Ovary (tissue), 10 donors: ENCODE measurements at places on chromosomes 7 and 10.

DNA sequence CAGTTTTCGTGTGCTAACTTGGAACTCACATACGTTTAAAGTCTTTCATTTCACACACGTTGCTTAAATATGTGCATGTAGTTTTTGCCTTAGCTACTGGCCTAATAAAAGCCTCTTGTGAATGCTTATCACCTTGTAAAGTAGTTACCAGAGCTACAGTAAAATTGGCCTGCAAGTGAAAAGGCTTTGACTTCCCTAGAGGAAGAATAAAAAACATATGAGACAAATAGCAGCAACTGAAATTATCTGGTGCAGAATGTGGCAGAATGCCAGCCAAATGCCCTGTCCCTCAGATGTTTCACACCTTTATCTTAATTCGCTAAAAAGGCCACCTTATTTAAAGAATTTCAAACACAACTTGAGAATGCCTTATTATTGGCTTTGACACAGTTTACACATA is 28.1 kb upstream of the RPA3 start:
- DNase-seq: no peak

DNA sequence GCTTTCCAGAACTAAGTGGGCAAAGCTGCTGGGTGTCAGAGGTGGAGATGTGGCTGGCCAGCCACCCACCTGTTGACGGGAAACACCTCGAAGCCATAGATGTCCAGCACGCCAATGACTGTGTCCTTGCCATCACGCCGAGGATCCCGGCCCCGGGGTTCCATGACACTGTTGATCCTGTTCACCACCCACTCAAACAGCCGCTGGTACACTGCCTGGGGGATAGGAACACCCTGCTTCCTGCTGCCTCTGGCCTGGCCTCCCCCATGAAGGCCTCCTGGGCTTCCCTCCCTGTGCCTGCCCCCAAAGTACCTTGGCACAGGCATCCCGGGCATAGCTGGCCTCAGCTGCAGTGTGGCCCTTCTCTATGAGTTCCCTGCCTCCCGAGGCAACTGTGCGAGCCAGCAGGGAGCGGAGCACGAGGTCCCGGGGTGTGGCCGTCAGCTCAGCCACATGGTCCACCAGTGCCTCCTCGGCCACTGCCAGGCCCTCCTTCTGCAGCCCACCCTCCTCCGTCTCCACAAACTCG is 8.2 kb downstream of the MYO1G start:
- no peak for DNase-seq

GRCh38 chr7:14717816-14718215 is 184.7 kb downstream of the DGKB start:
- no peak for DNase-seq

GRCh38 chr10:10684972-10685371 is 332.7 kb upstream of the CELF2 start:
- no peak for DNase-seq

DNA sequence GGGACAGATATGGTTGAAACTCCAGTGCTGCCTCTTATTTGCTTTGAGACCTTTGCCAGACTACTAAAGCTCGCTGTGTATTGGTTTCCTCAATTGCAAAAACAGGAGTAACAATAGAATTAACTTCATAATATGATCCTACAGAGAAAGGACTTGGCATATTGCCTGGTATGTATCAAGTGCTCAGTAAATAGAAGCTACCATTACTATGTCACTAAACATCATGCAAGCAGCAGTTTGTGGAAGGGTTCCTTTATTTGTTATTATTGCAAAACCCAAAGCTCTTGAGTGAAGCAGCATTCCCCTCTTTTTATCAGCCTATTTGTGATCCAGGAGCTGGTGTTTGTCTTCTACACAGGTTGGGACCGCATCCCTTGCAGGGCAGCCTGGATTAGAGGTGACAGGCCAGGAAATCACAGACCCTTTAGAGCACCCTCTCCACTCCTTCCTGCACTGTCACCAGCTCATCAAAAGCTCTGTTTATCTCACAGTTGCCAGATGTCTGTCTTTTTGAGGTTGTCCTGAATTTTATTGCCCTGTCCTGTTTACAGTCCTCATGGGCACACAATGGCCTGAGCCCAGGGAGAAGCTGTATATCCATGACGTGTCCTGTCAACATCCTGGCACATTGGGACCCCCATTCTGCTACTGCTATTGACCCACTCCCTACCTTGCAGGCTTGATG is 121.5 kb downstream of the SNX10 start:
- no peak for DNase-seq

DNA sequence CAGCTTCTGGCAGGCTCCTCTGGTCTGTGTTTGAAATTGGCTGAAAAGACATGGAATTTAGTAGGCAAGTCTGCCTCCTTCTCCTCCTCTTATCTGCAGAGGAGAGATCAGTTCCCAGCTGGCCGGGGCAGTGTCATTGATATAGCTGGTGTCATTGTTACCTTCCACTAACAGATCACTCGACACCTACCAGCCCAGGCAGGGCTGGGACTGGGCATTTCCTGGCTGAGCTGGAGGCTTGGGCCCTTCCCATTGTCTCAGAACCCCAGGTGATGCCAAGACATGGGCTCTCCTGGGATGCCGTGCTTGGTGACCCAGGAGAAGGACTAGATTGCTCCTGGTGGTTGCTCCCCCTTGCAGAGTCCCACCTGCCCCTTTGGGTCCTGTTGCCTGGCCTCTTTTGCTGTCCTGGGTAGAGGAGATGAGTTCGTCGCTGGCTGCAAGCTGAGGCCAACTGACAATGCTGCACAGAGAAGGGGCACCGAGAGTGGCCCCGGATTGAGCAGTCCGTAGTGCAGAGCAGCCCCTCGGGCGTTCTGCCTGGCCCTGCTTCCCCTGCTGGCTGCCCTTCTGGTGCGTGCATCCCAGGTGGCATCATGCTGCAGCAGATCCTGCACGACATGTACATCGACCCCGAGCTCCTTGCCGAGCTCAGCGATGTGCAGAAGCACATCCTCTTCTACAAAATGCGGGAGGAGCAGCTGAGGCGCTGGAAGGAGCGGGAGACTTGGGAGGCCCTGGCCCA is at the start of gene SH2D4B:
Gene SH2D4B, plus strand, starts transcription at position 167 of the 745 bp plus-strand sequence. Its CDS starts 430 bp downstream, at position 597.
- no peak for DNase-seq

DNA sequence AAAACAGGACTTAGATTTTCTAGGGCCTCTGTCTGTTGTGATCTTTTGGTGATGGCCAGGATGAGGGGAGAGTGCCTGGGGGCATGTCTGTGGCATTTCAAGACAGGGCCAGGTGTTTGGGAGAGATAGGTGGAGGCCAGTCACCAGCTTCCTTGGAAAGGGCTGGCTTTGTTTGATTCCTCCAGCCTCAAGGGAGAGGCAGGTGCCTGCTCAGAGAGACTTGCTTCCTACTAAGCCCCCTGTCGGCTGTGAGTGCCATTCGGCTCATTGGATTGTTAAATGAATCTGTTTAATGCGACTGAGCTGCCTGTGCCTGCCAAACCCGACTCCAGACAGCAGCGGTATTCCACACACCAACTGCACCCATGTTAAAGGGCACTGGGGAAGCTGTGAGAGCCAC is 304.1 kb upstream of the COBL start:
- no peak for DNase-seq

DNA sequence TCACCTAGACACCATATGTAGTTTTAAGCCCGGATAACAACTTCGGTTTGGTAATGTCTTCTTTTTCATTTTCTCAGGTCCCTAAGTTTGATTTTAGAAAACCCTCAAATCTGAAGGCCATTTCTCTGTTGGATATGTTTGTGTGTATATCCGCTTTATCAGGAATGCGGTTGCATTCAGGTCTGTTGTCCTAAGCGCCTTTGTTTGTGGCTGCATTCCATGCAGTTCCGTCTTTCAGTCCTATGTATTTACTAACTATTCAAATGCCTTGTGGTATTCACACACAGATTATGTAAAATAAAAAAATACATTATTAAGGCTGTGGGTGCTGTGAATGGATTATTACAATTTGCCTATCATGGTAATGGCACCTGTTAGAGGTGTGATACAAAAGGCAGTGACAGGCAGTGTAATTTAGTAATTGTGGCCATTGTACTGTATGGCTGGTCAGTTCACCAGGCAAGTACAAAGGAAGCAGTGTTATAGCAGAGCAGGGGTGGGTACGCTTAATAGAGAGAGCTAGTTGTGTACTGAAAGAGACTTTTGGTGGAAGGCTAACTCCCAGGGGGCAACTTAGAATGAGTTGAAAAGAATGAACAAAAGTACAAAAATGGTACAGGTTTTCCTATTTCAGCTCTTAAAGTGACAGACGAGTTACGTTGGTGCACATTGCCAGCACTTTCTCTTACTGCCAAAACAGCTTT is 136.4 kb downstream of the VTI1A start:
- DNase-seq: no peak

DNA sequence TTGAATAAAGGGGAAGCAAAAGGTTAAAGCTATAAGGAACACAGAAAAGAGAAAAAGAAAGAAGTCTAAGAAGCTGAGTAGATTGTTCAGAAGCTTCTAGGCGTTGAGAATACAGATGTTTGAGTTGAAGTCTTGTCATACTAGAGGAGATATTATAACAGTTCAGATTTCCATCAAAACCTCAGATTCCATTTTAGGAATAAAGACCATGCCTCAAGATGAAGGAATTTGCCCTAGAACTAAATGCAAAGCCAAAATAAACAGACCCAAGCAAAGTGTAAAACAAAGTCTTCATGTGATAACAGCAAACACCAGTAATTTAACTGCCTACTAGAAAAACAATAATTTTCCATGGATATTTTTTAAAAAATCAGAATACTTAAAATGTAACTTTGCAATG is 476.5 kb upstream of the POT1 start:
- DNase-seq: no peak

DNA sequence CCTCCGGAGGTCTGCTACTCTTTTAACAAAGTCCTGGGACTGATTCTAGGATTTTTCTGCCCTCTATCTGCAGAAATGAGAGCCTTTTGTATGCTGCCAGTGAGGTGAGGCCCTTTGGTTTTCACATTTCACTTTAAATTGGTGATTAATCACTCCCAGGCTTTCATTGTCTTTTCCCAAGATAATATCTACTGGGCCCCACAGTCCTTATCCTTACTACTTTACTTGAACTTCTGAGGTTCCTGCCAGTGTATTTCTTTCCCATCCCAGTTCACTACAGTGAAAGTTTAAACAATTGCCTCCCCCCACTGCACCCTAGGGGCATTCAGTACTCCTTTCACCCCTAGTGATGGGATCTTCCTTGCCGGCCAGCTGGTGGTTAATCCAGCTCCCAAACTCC is 127.4 kb upstream of the INHBA start:
- no peak for DNase-seq

DNA sequence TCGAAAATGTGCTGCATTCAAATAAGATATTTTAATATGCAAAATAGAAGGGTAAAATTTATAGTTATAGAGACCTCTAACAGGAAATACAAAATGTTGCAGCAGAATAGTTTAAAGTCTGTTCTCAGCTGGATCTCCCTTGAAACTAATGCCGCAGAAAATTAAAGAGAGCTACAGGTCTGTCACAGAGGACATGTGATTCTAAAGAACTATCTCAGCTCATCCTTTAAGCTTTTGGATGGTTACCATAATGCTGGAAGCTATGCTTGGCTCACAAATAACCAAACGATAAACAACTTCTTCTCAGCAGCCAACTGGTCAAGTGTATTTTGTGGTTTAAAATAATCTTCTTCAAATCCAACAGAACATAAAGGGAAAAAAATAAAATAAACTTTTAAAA is 353.0 kb downstream of the PARD3 start:
- DNase-seq: no peak

DNA sequence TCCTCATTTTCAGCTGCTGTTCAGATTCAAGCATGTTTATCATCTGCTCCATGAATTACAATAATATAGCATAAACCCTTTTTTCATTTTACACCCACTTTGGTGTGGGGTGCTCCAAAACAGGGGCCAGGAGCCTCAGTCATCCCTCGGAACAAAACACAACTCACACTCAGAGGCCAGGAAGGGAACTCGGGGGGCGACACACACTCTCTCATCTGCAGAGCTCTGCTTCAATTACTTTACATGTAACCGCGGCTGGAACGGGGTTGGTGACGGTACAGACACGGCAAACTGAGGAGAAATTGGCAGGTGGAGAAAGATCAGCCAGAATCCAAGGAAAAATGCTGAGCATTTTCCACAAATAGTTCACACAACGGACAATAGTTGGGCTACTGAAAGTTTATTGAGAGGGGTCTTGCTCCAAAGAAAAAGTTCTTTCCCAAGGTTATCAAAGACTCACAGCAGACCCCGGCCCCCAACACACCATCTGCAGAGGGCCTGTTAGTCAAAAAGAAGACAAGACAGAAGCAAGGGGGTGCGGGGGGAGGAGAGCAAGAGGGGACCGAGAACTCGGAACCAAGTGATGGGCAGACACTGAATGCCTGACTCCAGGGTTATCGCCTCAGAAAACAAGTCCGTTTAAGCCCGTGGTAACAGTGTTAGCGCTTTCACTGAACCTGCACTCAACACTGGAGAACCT is 20.5 kb downstream of the DIP2C start:
- no peak for DNase-seq

DNA sequence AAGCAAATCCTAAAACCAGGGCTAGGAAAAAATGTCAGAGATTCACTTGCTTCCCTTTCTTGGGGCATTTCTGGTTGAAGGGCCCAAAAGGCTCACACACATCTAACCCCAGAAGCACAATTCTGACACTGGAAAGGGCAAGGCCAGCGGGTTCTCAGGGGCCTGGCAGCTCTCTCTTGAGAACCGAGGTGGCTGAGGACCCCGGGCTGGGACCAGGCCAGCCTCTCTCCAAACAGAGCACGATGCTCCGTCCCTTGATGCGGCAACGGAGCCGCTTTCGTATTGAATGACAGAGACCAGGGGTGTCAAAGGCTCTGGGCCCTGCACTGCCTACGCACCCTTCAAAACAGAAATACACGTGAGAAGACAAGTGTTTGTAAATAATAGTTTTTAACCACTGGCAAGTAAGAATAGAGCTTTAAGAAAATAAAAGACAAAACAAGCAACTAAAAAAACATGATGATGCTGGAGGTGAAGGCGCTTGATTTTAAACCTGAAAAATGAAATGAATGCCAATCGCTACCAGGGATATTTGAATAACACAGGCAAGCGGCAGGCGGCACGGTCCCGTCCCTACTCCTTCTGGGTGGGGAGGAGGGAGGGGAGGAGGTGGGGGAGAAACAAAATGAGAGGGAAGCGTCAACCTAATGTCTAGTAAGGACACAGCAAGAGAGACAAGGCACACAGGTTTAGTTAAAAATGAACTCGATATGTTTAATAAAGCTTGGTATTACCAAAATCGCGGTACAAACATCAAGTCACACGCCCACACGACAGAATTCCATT is 68.0 kb downstream of the SLC29A4 start:
- no peak for DNase-seq

DNA sequence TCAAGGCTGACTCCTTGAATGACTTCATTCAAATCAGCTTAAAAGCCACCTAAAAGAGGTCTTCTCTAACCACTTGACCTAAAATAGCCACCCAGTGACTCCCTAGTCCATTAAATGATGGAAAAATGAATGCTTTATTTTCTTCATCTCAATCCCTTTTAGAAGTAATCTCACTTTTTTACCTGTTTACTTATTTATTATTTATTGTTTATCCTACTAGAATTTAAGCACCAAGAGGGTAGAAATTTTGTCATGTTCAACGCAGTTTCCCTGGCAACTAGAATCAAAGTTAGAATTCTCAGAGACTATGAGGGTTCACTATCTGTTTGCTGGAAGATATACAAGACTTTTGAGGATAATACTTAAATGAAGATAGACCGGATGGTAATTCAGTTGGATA is at the start of gene LIPJ:
Gene LIPJ, plus strand, starts transcription at position 301 of the 400 bp plus-strand sequence. CDS start 3,926 bp downstream, outside the sequence.
- DNase-seq: no peak
